ENCODE measurements at places on chromosomes 1 and 21.

GRCh38 chr1:52683367-52683940, 14.7 kb downstream of the COA7 start:
- no peak for DNase-seq

- no peak for DNase-seq
Measured at GRCh38 chr1:5574641-5575040, 417.6 kb downstream of the NPHP4 start.

DNA sequence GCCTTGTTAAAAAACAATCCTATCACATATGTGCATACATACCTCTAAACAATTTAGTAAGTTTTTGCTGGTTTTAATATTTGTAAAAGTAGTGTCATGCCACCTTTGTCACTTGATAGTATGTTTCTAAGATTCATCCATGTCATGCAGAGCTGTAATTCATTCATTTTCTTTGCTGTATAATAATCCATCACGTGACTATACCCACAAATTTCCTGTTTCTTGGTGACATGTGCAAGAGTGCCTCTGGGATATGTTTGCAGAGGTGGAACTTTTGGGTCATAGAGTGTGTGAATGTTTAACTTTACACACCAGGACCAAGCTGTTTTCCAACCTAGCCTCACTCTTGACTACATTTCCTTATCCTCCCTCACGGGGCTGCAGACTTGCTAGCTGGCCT, 62.9 kb downstream of the ZSCAN20 start:
- DNase-seq: no peak

- no peak for DNase-seq
Measured at GRCh38 chr1:164561472-164561871, 2.5 kb downstream of the PBX1 start.

DNA sequence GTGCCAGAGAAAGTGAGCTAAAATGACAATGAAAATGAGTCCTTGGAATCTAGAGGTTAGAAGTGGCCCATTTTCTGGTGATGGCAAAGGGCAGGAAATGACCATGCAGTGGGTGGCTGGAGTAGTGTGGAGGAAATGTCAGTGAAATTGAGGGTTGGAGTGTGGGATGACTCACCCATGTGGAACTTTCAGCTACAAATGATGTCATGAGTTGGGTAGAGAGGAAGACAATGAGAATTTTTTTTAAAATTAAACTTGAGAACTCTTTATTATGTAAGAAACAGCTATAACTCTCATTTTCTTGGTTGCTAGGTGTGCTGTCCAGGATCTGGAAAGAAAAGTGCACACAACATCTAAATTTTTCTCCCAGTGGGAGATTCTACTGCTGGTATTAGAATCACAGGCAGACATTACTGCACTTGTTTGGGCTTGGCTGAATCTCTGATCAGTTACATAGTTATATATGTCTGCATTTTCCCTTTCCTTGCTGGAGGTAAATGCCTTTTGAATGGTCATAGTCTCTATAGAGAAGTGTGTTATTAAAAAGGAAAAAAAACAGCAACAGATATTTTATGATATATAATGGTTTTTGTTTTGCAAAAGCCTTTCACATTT, 56.8 kb upstream of the GNG12 start:
- DNase-seq: no peak

DNA sequence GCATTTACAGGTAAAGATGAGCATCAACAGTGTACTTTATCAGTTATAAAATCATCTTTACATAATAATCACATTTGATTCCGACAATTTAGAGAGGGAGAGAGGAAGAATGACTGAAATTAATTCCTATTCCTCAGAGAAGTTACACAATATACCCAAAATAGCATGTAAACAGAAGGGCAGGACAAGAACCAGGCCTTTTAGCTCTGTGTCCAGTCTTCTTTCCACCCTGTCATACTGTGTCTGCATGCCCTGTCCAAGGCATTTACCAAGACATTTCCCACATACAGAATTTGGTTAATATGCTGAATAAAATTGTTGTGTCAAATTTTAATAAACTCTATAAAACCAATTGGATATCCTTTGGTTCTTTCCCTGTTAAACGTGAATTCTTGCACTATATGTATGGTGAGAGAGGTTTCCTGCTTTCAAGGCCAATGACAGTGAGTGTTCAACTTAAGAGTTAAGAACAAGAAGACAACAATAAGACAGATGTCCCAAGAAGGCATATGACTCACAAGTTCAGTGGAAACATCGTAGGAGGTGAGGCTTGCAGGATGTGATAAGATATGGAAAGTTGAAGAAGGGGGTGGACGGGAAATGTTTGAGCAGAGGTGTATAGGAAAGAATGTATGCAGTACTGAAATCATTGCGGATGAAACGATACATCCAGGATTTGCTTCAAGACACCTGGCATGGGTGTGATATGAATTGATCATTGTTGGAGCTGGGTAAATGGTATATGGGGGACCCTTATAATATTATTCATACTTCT, 20.8 kb downstream of the LRRC8B start:
- DNase-seq: no peak

DNA sequence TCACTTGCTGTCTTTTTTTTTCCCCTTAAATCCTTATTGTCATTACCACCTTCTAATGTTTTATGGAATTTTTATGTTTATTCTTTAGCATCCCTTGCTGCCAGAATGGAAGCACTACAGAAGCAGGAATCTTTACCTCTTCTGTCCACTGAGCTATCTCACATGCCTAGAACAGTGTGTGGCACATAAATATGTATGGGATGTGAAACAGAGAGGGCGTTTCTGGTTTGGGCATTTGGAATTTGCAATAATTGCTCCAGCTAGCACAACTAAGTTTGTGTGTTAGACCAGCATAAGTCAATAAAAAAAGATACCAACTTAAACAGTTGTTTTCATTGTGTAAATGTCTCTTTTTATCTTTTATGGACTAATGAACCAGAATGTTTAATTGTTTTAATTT, 330.8 kb downstream of the DISC1 start:
- no peak for DNase-seq

- no peak for DNase-seq
Measured at GRCh38 chr1:236320214-236320613, 38.5 kb upstream of the ERO1B start.

All from NCI-H1048 (cell line).